SK-MEL-5 (cell line): ENCODE measurements at places on chromosomes 7 and 10.

- DNase-seq: peak; percentile 81
Measured at GRCh38 chr10:103021900-103022293, 103.8 kb downstream of the CNNM2 start.

- DNase-seq: no peak
Measured at GRCh38 chr10:44459671-44460070, 74.8 kb upstream of the CXCL12 start.

DNA sequence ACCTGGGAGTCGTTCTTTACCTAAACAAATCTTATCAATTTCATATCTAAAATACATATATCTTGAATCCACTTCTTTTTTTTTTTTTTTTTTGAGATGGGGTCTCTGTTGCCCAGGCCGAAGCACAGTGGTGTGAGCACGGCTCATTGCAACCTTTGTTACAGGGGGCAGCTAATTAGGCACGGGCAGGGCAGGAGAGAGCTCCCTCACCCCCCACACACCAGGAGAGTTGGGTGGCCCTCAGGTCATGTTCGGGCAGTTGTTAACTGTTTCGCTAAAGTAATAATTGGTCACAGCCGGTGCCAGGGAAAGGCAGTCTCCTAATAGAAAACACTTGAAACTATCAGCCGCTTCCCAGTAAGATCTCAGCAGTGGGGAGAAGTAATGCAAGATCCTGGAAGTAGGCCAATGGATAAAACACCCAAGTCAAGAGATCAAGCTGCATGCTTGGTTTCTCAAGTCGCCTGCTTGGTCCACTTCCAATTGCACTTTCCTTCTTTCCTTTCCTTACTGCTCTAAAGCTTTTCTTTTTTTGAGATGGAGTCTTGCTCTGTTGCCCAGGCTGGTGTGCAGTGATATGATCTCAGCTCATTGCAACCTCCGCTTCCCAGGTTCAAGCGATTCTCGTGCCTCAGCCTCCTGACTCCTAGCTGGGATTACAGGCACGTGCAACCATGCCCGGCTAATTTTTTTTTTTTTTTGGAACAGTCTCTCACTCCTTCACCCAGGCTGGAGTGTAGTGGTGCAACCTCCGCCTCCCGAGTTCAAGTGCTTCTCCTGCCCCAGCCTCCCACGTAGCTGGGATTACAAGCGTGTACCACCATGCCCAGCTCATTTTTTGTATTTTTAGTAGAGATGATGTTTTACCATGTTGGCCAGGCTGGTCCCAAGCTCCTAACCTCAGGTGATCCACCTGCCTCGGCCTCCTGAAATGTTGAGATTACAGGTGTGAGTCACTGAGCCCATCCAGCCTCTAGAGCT, 21.3 kb upstream of the EFCAB10 start:
- DNase-seq: no peak

- DNase-seq: no peak
Measured at GRCh38 chr10:111784946-111785465, 398.6 kb downstream of the GPAM start.

DNA sequence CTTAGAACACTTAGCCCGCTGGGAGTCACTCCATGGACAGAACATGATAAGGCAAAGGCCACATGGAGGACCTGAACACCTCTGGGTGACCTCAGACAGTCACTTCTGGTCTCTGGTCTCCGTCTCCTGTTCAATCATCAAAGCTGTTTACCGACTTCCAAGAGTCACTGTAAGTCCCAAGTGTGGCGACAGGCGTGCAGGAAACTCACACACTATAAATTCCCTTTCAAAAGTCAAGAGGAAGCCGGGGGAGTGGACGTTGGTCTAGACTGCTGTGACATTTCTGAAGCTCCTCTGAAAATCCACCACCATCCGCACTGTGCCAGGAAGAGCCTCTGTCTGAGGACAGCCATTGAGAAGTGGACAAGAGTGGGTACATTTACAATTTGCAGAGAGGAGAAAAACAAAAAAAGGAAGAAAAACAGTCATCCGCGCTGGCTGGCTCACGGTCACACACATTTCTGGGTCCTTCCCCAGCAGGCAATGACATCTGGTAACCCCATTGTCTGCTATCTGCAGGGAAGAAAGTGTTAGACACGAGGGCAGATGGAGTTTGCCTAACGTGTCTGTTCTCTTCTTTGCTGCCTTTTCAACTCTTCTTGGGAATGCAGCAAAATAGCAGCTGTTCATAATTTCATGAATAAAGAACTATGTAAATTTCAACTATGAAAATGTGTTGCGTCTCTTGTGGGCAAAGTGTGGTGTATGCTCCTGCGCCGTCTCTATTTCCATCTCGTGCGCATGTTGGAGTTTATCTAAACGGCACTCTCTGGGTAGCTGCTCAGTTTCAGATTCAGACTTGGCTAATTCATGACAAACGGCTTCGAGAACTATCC, 32.9 kb upstream of the CUX1 start:
- DNase-seq: no peak

- DNase-seq: no peak
Measured at GRCh38 chr10:91665842-91666241, 33.0 kb upstream of the PPP1R3C start.
